Suppressor macrophage treated with lipopolysaccharide for 4 hours (primary cell): ENCODE measurements at places on chromosomes 6 and 20.

DNA sequence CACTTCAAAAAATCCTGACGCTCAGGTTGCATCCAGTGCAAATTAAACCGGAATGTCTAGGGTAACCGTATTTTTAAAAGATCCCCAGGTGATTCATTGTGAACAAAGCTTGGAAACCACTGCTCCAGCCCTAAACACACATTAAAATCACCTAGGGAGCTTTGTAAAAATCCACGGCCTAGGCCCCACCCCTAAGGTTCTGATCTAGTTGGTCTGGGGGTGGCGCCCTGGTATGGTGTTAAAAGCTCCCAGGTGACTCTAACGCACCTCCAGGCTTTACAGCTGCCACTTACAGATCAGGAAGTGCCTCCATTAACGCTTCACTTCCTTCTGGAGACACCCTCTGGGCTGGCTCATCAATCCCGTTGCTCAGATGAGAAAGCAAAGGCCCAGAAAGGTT lies 92.2 kb downstream of the GRM4 start:
- no peak for DNase-seq

DNA sequence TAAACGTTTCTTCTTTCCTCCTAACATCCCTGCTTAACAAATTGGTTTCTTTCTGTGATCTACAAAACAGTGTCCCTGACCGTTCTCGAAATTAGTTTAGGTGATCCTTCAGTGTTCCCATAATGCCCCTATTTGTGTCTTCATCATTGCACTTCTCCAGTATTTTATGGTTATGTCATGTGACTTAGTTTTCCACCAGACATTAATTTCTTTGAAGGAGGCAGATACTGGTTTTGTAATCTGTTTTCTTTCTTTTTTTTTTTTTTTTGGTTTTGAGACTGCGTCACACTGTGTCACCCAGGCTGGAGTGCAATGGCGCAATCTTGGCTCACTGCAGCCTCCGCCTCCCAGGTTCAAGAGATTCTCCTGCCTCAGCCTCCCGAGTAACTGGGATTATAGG lies 49.2 kb downstream of the FAM217A start:
- DNase-seq, result peak; percentile 59

DNA sequence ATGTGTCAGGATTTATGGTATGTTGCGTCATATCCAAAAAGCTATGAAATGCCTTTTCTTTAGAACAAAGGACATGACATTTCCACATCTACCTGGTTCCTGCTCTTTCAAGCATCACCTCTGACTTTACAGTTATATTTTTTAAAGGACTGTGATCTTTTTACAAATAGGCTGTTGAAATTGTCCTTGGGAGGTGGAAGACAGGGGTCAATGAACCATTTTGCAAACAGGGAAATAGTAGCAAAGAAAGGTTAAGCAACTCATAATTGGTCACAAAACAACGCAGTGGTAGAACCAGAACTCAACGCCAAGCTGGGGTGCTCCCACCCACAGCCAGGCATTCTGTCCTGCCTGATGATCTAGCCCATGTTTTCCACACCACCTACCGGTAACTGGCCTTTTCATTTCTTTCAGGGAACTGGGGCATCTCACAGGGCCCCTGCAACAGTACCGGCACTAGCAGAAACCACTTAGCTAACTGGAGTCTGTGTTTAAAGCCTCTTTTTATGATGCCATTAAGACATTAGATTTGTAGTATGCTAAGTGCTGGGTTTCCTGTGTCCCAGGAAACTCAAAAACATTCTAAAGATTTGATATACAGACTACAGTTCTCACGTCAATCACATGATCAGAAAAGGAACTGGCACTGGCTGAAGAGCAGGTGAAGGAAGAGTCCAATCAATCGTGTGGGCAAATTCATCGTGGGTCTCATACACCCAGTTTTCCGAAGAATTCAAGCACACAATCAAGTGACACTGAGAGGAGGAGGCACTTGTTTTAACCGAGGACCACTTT lies 13.9 kb downstream of the ZNF217 start:
- DNase-seq, result peak; percentile 72

- DNase-seq, result no peak
These were observed 61.7 kb downstream of the PLEKHG1 start for GRCh38 chr6:150661216-150662007.

DNA sequence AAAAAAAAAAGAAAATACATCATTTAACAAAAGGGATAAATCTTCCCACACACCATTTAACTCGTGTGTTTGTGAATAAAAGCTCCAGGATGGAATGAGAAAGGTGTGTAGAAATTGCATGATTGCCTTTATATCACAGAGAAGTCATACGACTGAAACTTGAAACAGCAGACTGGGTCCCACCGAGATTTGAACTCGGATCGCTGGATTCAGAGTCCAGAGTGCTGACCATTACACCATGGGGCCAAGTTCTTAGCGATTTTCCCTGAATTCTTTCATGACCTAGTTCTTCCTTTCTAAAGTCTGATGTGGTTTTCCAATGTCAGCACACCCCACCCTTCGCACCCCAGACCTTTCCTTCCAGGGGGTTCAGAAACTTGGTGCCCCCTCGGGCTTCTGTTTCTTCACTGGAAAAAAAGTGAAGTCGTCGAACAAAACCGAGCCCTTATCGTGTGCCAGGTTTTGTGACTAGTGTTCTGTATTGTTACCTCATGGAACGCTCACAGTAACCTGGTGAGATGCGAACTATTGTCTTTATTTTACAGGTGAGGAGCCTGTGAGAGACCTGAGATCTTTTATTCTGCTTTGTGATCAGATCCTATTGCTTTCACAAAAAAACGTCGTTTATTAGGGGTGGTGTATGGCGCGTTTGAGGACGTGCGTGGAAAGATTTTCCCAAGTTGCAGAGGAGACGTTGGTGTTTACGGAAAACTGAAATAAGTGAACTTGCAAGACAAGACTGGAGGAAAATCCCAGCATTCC lies 120.8 kb downstream of the OR2B2 start:
- peak; percentile 81 for DNase-seq

DNA sequence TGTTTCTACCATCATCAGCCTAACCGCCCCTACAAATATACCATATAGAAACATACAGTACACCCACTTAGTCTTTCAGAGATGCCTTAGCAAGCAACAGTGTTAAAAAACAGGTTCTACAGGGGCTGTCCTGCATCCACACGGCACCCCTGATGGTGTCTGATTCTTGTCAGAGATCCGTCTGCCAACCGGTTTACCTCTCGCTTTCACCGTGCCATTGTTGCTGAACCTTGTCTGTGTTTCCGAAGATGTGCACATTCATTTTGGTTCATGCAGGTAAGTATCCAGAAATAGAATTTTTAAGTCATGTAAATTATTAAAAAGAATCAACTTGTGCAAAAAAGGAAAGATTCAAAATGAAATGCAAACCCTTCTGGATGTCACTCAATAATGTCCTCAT lies 52.9 kb downstream of the EPHA7 start:
- no peak for DNase-seq

- no peak for DNase-seq
These were observed 661.5 kb downstream of the EPM2A start for GRCh38 chr6:145073811-145074210.

DNA sequence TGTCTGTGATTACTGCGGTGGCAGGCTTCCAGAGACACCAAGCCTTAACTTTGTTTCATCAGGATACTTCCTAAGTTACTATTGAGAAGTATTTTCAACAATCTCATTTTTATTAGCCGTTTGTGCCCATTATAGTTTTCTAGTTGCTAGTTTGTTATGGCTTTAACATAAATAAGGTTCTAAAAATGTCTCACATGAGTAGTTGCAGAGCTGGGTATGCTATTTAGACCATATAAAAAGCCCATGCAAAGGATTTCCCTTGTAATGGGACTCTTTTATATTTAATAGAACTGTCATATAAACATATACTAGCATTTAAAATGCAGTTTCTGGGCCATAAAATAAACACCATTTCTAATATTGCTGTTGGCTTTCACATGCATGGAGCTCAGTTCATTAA lies 205.3 kb upstream of the TCF21 start:
- no peak for DNase-seq

- DNase-seq, result peak; percentile 21
These were observed 10.4 kb downstream of the CD40 start for GRCh38 chr20:46128310-46129151.

- DNase-seq, result no peak
These were observed 71.8 kb upstream of the NOX3 start for GRCh38 chr6:155527443-155527842.

DNA sequence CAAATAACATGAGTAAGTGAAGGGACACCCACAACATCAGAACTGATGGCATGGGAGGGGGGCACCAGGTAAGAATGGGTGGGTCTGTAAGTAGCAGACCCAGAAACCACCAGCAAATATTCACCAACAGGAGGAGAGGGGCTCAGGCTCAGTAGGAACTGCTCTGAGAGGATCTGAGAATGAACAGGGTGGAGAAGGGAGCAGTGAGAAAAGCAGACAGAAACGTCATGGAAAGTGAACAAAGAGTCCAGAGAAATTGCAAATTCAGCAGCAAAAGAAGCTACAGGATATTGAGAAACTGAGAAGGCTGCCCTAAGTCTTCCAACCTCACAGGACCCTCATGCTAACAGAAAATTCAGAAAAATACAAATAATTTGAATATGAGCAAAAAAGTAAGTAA lies 121.3 kb downstream of the KIF16B start:
- no peak for DNase-seq

DNA sequence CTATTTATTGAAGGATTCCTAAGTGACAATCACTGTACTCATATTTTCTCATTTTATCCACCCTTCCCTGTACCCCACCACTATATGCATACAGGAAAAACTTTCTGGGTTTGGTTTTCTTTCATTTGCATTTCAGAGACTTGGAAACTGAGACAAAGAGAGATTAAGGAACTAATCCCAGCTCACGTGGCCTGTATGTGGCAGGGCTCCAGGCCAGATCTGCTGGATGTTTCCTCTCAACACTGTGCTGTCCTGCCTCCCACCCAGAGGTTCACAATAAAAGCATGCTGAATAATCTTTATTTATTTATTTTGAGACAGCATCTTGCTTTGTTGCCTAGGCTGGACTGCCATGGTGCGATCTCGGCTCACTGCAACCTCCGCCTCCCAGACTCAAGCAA lies 50.2 kb downstream of the CEP162 start:
- DNase-seq, result peak; percentile 11

- no peak for DNase-seq
These were observed 81.3 kb upstream of the SIRPA start for GRCh38 chr20:1813674-1814635.

- no peak for DNase-seq
These were observed 87.8 kb upstream of the EPB41L1 start for GRCh38 chr20:36066777-36067176.

DNA sequence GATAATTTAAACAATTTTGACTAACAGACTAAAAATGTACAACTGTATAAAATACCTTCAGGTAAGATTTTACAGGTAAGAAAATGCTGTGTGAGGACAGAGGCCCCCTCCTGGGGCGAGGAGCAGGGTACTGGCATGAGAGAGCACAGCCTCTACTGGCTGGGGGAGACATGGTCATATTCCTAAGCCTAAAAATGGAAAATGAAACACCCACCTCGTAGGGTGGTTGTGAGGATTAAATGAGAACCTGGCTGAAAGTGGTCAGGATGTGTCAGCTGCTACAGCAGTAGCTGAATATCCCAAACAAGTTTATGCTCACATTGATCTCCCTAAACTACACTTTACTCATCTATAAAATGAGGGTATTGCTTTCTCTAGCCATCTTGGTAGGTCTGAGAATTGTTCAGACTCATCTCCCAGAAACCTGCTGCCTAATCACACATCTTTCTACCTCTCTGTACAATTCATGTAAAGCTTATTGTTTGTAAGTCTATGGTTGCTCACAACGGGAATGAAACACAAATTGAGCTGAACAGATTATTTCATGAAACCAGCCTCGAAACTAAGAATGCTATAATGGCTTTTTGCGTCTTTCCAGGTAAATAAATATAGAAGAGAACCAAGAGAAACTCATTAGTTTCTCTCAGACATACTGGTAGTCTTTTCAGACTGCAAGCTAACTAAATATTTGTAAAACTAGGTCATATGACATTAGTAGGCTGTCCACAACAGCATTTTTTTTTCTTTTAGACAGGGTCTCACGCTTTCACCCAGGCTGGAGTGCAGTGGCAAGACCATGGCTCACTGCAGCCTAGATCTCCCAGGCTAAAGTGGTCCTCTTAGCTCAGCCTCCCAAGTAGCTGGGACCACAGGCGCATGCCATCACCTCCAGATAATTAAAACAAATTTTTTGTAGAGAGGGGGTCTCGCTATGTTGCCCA lies 69.6 kb downstream of the POPDC3 start:
- no peak for DNase-seq

DNA sequence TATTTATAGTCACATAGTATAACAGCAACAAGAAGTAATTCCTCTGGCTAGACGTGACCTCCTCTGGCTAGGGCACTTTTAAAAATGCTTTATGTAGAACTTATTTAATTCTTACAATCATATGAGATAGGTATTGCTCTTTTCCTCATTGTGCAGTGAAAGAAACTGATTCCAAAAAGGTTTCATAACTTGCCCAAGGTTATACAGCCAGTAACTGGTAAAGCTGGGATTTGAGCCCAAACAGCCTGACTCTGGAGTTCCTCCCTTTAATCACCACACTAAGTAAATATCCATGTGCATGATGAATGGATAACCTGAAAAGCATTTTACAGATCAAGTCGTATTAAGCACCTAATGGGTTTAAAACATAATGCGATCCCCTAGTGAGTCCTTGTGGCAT lies 214.6 kb downstream of the PRL start:
- DNase-seq, result no peak

DNA sequence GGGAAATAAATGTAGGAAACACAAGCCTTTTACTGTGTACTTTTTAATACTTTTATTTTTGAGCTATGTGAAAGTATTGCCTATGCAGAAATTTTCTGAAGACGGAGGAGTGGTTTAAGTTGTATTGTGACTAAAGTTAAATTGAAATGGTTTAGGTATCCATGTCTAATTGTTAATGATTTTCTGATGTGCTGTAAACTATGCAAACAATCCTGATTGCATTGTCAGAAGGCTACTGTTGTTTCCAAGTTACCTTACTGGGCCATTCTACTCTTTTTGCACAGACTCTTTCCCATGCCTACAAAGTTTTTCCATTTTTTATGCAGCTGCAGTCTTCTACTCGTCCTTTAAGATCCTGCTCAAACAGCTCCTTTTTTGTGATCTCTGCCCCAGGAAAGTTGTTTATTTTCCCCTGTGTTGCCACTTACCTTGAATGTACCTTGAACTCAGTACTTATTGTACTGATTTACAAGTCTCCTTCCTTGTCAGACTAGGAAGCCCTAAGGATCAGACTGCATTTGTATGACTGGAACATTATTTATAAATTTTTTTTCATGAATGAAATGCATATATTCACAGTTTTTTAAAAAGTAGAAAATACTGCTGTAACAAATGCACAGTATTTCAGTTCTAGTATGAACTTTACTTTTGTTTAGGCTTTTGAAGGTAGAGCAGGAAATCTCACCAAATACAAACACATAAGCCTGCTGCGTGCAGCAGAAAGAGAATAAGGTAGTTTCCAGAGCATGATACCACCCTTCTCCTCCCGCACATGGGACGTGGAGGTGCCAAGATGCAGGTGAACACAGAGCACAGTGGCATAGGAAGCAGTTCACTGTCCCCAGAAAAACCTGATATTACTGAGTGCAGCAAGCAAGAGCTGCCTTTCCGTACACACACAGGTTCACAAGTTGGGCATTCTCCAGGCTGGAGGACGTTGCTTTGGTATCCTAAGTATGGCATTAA lies 97.8 kb downstream of the CRYBG1 start:
- DNase-seq, result no peak
